ENCODE measurements at places on chromosomes 7 and 10. TPM values are rescaled to one million over a fixed set of nuclear protein-coding genes. Genes with fewer than 3 reads are reported as not detected.

DNA sequence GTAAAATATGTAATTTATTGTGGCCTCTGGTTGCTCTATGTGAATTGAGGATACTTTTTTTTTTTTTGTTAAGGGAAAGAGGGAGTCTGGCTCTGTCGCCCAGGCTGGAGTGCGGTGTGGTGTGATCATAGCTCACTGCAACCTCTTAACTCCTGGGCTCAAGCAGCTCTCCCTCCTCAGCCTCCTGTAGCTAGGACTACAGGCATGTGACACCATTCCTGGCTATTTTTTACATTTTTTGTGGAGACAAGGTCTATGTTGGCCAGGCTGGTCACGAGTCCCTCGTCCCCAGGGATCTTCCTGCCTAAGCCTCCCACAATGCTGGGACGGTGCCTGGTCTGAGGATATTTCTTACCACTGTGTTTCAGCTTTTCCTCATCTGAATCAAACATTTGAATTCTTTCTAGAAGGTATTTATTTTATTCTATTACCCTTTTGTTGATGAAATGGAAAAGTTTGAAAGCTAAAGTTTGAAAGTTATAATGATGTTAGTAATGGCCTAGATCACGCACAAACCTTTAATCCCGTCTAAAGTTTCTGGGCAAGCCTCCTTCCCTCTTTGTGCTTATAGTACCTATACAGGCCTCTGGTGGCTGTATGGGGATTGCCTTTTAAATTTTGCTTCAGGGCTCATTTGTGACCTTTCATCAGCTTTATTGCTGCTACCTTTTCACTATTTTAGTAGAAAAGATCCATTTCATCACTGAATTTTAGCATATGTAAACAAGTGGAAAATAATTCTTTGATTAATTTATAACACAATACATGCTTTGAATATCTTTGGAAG lies 2.0 kb downstream of the IFRD1 start:
- peak; percentile 35 for DNase-seq

DNA sequence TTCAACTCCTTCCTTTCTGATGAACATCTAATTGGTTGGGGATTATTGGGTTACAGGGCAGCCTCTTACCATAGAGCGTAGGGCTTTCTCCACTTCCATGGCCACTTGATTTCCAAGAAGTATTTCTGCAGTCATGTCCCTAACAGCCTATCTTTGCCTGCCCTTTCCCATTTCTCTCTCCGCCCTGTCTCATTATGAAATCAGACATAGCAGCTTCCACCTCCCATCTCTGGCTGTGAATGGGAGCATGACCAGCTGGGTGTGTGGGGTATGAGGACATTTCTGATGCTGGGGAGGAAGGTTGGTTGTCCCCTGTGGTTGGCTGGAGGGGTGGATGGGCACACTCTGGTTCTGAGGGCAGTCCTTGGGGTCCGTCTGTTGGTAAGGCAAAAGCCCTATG lies 41.2 kb downstream of the ADCYAP1R1 start:
- no peak for DNase-seq

GRCh38 chr10:59991661-59992060 lies 85.3 kb upstream of the CCDC6 start:
- DNase-seq: peak; percentile 45

DNA sequence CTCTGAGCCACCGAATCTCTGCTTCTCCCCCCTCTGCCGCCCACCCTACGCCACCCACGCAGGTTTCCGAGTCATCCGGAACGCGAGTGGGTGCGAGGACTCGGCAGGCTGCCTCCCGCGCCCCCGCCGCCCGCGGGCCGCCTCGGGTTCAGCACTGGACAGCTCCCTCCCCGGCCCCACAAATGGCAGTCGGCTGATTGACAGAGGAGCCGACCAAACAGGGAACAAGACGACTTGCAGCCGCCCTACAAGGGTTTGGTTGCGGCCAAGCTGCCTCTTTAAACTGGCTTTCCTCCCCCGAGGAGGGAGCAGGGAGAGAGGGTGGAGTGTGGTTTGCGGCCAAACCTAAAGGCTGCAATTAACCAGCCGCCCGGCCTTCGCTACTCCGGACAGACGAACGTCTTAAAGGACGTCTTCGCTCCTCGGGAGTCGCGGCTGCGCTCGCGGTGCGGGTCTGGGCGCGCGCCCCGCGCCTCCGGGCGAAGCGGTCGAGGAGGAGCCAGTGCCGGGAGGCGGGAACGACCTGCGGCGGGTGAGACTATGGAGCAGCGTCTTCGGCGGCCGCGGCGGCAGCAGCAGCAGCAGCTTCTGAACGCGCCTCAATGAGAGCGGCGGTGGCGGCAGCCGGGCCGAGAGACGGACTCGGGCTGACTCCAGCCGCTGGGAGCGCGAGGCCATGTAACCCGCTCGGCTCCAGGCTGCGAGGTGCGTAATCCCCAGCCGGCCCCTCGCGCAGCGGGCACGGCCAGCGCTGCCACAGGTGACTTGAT lies at the start of gene GPR158:
Gene GPR158 (plus strand): TSS at position 541 of the 770 bp plus-strand sequence. CDS start 420 bp downstream, outside the sequence.
- peak; percentile 93 for DNase-seq

DNA sequence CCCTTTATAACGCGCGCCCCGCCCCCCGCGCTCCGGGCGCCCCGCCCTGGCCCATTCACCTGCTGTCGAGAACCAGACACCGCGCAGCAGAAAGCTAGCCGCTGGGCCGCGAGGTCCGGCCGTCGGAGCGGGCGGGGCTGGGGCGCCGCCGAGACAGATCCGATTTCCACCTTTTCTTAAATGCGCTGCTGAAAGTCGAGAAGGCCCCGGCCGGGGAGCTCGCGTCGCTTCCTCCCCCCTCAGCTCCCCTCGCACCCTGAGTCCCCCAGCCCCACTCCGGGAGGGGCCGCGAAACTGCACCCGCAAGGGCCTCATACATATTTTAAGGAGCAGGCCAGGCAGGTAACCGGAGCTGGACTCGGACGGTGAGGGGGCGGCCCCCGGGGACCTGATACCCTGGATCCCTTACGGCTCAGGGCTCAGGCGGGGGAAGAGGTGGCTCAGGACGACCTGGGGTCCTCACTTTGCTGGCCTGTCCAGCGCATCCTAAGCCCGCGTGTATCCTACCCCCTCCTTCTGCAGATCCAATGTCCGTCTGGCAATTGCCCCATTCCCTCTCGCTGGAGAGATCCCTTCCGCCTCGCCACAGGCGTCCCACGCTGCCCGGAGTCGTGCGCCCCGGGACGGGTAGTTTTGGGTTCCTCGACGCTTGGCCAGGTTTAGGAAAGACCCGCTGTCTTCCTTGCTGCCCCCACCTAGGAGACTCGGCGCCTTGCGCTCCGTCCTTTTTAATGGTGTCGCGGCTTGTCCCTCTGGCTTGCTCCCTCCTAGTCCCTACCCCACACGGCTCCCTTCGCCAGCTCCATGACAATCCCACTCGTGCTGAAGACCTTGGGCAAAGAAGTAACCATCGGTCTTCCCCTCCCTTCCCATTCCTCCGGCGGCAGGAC lies 170.6 kb downstream of the UBE2H start:
- no peak for DNase-seq

DNA sequence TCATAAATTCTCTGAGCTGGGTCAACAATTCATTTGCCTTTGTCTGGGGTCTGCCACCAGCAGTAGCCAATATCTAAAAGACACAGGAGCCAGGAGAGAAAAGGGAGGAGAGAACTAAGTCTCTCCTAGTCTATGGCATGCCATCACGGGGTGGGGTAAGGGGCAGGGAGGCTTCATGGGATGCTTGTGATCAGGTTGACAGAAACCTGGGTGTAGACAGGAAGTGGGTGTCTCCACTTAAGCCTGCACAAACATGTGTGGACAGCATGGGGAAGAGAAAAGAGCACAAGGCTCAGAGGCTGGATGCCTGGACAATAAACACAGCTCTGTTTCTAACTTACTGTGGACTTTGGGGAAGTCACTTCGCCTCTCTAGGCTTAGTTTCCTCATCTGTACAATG lies 11.5 kb upstream of the C10orf53 start:
- no peak for DNase-seq

GRCh38 chr7:44936322-44936721 lies 42.5 kb downstream of the MYO1G start:
- no peak for DNase-seq

GRCh38 chr7:36535866-36536664 lies 146.4 kb downstream of the ANLN start:
- no peak for DNase-seq

GRCh38 chr10:84008878-84009277 lies 130.4 kb upstream of the GHITM start:
- DNase-seq: no peak

DNA sequence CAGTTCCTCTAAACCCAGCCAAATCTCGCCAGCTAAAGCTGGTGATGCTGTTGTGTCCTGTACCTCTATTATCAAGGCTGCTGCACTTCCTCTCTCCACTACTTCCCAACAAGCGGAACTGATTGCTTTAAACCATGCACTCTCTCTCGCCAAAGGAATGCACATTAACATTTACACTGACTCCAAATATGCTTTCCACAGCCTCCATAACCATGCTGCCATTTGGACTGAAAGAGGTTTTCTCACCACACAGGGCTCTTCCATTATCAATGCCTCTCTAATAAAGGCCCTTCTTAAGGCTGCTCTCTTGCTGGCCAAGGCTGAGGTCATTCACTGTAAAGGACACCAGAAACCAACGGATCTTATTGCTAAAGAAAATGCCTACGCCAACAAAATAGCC lies 11.4 kb upstream of the LRRC61 start:
- DNase-seq: no peak

DNA sequence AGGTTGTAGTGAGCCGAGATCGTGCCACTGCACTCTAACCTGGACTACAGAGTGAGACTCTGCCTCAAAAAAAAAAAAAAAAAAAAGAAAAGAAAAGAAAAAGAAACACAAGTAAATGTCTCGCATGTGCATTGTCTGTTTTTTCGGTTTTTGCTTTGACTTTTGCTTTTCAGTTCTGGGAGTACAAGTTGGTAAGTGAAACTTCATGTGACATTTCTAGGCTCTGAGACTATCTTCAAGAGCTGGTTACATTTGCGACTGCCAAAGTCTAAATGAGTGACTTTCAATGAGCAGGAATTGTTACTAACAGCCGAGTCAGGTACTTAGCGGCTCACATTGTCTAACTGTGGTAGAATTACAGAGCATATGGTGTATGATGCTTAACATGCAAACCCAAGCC lies 107.0 kb upstream of the CELF2 start:
- DNase-seq: no peak

The ADCY1 gene
- total RNA-seq: 4.1 TPM

The DENND2A gene
- 2.2 TPM for total RNA-seq

The C10orf67 gene
- total RNA-seq: 0.16 TPM

The MBL2 gene
- 0.09 TPM for total RNA-seq

The PNLIPRP3 gene
- not detected for total RNA-seq

The UCMA gene
- total RNA-seq: not detected

The ELMO1 gene
- 12.1 TPM for total RNA-seq

Measured in pancreas (tissue), 10 donors.